Muscle of leg (tissue), 16 donors: ENCODE measurements at places on chromosomes 1 and 21.

GRCh38 chr1:179803918-179804317, 60.8 kb downstream of the FAM163A start:
- no peak for DNase-seq

GRCh38 chr1:189657715-189658114, 819.9 kb downstream of the BRINP3 start:
- no peak for DNase-seq

DNA sequence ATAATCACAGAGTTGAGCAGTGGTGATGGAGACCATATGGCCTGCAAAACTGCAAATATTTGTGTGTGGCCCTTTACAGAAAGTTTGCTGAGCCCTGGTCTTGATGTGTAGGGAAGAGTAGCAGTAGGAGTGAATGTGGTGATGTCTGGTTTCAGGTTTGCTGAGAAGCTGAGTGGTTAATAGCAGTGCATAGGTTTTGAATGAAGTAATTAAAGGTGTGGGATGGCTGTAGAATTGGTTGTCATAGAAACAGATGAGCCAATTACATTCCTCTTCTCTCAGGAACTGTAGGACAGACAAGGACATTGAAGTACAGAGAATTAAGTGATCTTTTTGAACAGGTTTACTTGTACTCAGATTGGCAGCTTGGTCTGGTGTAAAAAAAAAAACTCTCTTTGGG, 37.4 kb downstream of the PRDM2 start:
- DNase-seq, result no peak

DNA sequence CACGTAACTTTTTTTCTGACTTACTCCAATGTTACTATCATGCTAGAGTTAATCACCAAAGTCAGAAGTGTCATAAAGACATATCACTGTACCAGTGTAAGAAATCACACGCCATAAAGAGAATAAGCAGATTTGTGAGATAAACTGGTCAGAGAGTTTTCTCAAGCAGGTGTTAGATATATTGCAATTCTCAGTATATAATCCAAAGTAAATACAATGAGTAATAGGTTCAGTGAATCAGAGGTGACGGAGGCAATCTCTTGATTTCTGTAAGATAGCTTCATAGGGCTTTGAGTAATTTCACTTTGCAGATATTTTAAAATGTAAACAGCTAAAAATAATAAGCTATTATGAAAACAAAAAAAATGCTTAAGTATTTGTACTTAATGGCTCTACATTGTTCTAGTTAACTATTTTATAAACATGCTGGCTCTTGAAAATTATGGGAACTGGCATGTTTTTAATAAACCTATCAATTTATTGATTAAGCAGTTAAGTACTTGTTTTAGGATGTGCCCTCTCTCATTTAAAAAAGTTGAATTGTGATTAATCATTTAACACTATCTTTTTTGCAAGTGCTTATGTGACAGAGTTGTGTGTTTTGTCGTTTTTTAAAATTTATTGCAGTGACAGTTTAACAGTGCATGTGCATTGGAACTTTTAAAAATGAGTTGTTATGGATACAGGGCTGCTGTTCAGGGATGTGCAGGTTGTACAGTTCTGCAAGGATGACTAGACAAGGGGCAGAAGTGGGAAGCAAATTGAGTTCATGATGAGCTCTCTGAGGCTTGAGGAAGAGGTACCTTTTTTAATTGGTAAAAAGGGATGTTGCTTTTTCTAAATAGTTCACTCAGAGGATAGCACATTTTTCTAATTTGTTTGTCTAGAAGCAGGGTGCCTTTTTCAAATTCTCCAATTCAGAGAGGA, 119.1 kb downstream of the USP25 start:
- no peak for DNase-seq

GRCh38 chr1:162283657-162284056, 93.0 kb downstream of the SPATA46 start:
- DNase-seq, result no peak
